ENCODE measurements at places on chromosomes 5 and 9. TPM values are rescaled to one million over a fixed set of nuclear protein-coding genes. Genes with fewer than 3 reads are reported as not detected.
A peak's percentile ranks its signal among the peaks of the same experiment; 100 is the strongest.

The CCNI2 gene
- 1.6 TPM for total RNA-seq

The ATP10B gene
- total RNA-seq = 2.4 TPM

The HSD17B4 gene
- 179 TPM for total RNA-seq

The C9orf152 gene
- not detected for total RNA-seq

The ZNF879 gene
- 16.7 TPM for total RNA-seq

The COL15A1 gene
- total RNA-seq = 6.9 TPM

The TAS2R1 gene
- not detected for total RNA-seq

The SLC6A7 gene
- total RNA-seq = 2.9 TPM

The HTR4 gene
- 1.2 TPM for total RNA-seq

The PKD2L2 gene
- total RNA-seq = not detected

The GTF3C5 gene
- total RNA-seq = 31.0 TPM

The OBP2B gene
- total RNA-seq = not detected

DNA sequence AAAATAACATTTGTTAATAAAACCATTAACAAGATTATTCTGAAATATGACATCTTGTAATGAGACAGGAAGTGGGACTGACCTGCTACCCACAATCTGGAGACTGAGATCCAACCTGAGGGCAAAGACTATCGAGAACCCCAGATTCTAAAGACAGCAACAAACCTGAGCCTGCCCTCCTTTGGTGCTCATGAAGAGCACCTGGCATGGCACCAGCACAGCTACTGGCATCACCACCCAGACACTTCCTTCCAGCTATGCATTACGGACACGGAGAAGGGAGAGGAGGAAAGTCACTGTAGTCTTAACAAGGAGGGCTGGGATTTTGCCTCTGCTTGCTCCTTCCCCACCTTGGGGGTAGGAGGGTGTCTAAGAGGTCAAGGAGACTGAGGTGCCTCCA lies 105.5 kb downstream of the AUH start:
- no peak for DNase-seq

DNA sequence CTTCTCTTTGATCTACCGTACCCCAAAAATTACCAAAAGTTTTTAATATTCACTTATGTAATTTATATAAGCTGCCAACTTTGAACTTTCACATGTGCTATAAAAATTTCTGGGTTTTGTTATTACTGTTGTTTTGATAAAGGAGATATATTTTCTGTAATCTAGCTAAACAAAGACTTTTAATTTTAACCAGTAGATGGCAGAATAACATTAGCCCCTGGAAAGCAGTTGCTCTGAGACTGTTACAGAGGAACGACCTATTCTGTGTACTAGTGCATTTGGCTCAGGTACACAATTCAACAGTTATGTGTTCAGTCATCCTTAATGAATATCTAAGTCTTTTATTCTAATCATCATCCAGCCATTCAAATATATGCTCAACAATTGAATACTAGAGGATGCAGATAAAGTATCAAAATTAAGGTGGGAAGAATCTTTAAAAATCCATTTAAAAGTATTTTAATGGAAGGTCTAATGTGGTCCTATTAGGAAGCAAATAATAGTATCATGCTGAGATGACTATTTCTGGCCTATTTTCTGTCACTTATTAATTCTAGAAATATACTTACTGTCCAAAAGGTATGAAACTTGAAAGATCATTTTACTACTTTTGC lies 8.6 kb downstream of the KLHL9 start:
- DNase-seq = no peak

DNA sequence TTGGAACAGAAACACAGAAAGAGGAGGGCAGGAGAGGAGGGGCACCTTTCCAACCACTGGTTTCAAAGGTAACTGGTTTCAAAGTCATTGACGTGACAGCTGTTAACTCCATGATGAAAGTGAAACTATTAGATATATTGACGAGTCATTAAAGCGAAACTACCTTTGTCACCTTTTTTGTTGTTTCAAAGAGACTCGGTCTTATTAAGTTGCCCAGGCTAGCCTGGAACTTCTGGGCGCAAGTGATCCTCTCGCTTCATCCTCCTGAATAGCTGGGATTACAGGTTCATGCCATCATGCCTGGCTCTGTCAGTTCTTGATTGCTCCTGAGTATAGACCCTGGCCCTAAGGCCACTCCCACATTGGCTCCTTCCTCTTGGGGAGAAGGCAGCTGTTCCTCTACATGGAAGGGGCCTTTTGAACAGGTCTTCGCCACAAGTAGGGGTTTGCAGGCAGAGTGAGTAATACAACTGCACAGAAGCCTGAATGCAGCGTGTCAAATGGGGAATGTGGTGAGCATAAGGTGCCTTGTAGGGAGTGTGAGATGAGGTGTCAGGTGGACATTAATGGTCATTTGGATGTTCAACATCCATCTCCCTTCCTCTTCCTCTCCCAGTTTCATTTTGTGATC lies 3.4 kb upstream of the F12 start:
- DNase-seq = no peak

- DNase-seq = no peak
Observed at GRCh38 chr9:2319421-2319820, 302.2 kb upstream of the VLDLR start.

DNA sequence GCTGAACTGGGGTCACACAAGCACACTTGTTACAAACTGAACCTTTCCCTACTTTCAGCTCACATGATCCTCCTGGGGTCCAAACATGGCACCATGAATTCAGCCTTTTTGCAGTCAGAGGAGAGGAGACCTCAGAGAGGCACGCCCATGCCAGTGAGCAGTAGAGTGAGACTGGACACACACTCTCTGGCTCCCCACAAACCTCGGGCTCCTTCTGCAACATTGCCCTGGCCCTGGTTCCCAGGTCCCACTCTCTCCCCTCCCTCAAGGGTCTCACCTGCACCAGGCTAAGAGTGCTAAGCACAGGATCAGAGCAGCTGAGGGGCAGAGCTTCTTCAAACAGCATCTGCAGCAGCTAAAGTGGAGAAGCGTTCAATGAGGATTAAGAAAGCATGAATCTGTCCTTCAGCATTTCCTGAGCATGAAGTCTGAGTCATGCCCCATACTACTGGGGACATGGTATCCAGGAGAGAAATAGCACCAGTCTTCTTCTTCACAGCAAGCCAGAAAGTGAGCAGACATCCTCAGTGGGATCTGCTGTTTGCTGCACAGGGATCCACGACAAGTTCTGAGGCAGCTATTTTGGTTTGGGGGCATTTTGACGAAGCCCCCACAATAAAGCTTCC lies 27.2 kb downstream of the SLC35A4 start:
- DNase-seq = no peak

DNA sequence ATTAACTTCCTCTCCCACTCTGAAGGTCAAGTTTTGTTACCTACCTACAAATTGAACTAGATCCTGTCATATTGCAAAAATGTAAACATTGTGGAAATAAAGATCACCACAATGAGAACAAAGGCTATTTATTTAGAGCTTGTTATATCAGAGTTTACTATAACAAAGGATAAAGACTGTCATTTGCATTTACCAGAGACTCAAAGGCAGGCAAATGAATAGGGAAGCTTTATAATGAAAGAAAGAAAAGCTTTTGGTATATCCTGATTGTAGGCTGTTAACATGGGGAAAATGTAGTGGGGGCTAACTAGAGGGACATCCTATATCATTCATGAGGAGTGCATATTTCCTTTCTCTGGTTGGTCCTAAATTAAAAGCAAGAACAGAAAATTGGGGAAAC lies 403.5 kb upstream of the TYRP1 start:
- DNase-seq = no peak

GRCh38 chr5:131256507-131256823 lies 7.4 kb upstream of the CDC42SE2 start:
- DNase-seq = no peak

GRCh38 chr5:53779541-53779981 lies 219.1 kb downstream of the NDUFS4 start:
- DNase-seq = no peak

DNA sequence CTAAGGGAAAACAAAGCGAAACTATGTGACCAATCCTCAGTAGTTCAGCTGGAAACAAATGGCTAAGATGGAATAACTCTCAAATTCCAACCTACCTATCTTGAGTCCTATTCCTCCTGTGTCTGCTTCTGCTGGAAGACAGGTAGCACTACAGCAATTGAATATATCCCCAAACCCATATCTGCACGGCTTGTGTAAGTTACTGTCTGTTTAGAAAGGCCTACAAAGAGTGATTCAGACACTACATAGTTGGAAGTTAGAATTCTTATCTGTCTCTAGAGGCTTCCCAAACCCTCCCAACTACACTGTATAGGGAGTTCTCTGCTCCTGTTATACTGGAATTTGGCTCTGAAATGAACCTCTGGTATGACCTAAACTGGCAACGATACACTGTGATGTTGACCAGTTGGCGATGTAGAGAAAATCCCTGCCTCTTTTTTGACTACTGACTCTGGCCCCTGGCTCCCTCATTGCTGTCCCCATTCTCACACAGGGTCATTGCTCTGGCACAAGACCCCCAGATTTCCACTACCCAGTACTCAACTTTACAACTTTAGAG lies 22.6 kb upstream of the NADK2 start:
- DNase-seq = no peak

GRCh38 chr9:121656941-121657470 lies 5.6 kb downstream of the DAB2IP start:
- DNase-seq = no peak

DNA sequence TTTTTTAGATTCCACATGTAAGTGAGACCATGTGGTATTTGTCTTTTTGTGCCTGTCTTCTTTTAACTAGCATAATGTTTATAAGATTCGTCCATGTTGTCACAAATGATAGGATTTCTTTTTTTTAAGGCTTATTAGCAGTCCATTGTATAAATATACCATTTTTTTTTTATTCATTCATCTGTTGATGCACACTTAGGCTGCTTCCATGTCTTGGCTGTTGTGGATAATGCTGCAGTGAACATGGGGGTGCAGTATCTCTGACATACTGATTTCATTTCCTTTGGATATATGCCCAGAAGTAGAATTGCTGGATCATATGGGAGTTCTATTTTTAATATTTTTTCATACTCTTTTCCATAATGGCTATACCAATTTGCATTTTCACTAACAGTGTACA lies 48.7 kb downstream of the KIAA1958 start:
- DNase-seq = no peak

GRCh38 chr5:53480416-53481158 lies at the start of gene FST:
TSS of gene FST (plus strand) at chr5:53480629. CDS start at chr5:53480792, 163 bp downstream.
- peak; percentile 45 for DNase-seq

GRCh38 chr9:73370053-73370452 lies 218.4 kb downstream of the ANXA1 start:
- DNase-seq = no peak

- no peak for DNase-seq
Observed at GRCh38 chr5:117177302-117177701, 602.7 kb upstream of the SEMA6A start.

- DNase-seq = no peak
Observed at GRCh38 chr5:581941-582340, 30.2 kb upstream of the CEP72 start.

DNA sequence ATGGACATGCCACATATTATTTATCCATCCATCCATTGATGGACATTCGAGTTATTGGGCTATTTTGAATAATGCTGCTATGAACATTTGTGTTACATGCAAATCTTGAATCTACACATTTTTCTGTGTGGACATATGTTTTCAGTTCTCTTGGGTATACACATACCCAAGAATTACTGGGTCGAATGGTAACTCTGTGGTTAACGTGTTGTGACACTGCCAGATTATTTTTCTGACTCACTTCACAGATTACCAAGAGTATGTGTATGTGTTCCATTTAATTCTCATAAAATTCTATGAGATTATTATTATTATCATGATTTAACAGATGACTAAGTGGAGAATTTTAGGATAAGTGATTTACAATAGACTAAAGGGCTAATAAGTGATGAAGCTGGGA lies 26.7 kb downstream of the CYFIP2 start:
- no peak for DNase-seq

DNA sequence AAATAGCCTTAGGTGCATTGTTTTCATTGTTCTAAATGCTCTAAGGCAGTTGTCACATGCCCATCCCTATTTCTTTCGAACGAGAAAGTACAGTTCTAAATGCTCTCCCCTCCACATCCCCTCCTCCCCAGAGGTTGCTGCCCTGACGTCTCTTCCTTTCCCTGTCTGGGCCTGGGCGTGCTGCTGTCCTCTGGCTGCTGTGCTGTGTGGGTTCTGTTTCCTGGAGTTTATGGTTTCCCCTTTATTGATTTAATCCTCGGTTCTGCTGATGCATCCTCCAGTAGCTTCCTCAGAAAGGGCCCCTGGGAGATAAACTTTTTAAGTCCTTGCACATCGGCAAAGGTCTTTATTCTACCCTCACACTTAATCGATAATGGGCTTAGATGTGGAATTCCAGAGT lies 48.8 kb downstream of the MVB12B start:
- no peak for DNase-seq

DNA sequence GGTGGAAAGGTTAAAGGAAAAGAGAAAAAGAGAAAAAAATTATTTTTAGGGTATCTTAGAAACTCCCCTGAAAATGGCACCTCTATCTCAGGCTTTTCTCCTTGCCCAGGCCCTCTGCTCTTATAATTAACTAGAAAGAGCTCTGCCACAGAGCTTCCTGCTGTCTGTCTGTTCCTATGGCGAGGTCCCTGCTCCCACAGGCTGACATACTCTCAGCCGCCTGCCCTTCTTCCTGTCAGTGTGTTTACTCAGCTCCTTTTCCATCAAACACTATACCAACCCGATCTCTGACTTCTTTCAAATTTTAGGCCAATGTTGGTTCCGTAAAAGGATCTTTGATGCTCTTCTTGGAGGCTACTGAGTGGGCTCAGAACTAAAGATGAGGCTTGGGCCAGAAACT lies 482.6 kb downstream of the DMAC1 start:
- DNase-seq = no peak

DNA sequence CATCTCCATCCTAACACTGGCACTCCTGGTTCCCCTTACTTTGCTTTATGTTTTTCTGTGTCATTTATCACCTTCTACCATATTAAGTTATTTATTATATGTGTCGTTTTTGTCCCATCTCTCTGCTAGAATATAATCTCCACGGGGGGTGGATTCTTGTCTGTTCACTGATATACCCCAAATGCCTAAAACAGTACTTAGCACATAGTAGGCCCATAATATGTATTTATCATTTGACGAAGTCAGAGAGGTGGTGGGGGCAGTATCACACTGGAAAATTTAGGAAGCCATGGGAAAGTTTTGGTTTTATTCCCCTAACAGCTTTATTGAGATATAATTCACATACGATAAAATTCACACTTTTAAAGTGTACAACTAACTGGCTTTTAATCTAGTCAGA lies 14.4 kb downstream of the ZCCHC9 start:
- DNase-seq = no peak

- DNase-seq = peak; percentile 55
Observed at GRCh38 chr5:146877783-146878475, 628 bp downstream of the PPP2R2B start.

- no peak for DNase-seq
Observed at GRCh38 chr9:113057193-113057592, 669 bp upstream of the ZFP37 start.

GRCh38 chr9:116360989-116361388 lies 207.4 kb downstream of the PAPPA start:
- no peak for DNase-seq

DNA sequence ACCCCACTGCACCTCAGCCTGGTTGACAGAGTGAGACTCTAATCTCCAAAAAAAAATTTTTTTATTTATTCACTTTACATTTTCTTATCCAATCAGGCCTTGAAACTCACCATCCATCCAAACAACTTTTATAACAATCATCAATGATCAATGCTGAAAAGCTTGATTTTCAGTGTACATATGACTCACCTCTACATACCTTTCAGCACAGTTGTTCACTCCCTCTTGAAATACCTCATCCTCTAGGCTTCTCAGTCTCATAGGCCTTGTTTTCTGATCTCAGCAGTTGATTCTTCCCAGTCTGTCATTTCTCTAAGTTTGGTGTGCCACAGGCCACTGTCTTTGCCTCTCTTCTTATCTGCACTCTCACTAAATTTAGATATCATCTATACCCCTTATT lies 36.2 kb downstream of the GRIN3A start:
- DNase-seq = no peak

GRCh38 chr9:69058101-69058500 lies 22.5 kb downstream of the FXN start:
- DNase-seq = no peak
